ENCODE measurements at places on chromosomes 4 and X.

DNA sequence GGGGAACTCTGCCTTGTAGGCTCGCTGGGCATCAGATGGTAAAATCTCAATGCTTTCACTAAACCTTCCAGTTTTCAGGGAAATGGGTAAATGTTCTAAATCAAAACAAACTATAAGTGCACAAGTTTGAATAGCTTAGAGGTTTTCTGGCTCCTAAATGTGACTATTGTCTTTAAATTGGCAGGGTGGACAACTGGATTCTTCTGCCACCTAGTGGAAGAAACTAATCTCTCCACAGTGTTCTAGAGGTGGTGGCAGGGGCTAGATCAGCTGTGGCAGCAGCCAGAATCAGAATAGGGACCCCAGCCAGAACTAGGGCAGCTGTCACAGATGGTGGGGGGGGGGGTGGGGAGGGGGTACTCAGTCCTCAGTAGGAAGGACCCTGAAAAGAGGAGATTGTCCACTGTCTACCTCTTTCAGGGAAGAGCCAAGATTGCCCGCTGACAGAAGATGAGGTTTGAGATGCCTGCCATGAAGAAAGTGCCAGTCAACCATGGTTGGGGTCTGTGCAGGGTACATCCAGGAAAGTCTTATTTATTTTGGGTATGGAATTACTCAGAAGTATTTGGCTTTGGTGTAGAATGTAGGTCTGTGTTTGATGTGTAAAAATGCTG, 201.4 kb downstream of the CCNG2 start:
- DNase-seq = peak; percentile 10
- H3K36me3 ChIP-seq = no peaks in the 10 kb centered on the region
- no peak overlapping the region for H3K27ac ChIP-seq
- H3K4me1 ChIP-seq = no peaks in the 10 kb centered on the region
- H3K27me3 ChIP-seq = no peaks in the 10 kb centered on the region

GRCh38 chr4:67218883-67219282, 326.4 kb downstream of the CENPC start:
- H3K36me3 ChIP-seq = no peaks in the 10 kb centered on the region
- no peak overlapping the region for H3K27ac ChIP-seq
- H3K4me3 ChIP-seq = no peak overlapping the region
- H3K27me3 ChIP-seq = peaks cover 2% of the 10 kb centered on the region
- no peaks in the 10 kb centered on the region for H3K4me1 ChIP-seq

DNA sequence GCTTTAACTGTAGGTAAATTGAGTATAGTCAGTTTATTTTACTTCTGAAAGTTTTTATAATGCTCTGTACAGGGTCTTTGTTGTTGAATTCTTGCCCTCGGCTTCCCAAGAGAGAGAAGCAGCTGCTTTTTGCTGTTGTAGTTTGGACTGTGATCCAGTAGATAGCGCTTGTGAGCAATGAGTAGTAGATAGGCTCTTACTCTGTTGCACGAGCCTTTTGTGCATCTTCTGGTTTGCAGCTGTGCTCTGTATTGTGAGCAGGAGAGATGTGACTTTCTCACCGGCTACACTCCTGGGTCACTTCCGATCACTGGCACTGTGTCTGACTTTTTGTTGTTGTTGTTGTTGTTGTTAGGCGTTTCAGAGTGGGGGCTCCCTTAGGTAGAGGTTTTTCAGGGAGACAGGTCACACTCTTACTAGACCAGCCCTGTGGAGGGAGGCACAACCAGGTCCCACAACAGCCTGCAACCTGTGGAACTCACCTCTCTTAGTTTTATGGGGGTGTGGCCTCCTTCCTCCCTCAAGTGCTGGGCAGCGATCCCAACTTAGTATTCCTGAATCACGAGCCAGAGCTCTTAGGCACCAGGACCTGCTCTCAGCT, 822.1 kb upstream of the GALNTL6 start:
- H3K27ac ChIP-seq = no peak overlapping the region
- no peaks in the 10 kb centered on the region for H3K4me1 ChIP-seq
- H3K4me3 ChIP-seq = no peak overlapping the region
- H3K27me3 ChIP-seq = no peaks in the 10 kb centered on the region

- no peaks in the 10 kb centered on the region for H3K36me3 ChIP-seq
- H3K27me3 ChIP-seq = no peaks in the 10 kb centered on the region
- H3K4me3 ChIP-seq = no peak overlapping the region
- no peak for DNase-seq
- H3K4me1 ChIP-seq = no peaks in the 10 kb centered on the region
Measured at GRCh38 chr4:140673729-140674128, 82.5 kb downstream of the TBC1D9 start.

Measured in activated CD4-positive, alpha-beta T cell treated with anti-CD3 and anti-CD28 coated beads for 36 hours (primary cell).